Cardiac muscle cell (in vitro differentiated cells and primary cell): ENCODE measurements at places on chromosomes 5 and 9. TPM values are rescaled to one million over a fixed set of nuclear protein-coding genes. Genes with fewer than 3 reads are reported as not detected.

DNA sequence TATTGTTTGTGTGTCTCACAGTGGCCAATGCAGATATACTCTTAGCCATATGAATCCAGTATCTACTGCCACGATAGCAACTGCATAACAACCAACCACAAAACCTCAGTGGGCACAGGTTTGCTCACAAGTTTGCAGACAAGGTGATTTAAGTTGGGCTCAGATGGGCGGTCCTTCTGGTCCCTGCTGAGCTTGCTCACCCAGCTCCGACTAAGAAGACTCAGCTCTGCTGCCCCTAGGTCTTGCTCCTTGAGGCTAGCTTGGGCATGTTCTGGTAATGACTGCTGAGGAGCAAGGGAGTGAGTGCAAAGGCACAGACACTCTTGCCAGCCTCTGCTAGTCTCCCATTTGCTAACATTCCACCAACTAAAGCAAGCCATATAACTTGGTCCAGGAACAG lies 52.6 kb downstream of the MTX3 start:
- DNase-seq, result no peak

GRCh38 chr5:152437866-152438265 lies 32.8 kb upstream of the NMUR2 start:
- DNase-seq, result no peak

Gene HAVCR1
- polyA plus RNA-seq, result not detected in 2 replicates

DNA sequence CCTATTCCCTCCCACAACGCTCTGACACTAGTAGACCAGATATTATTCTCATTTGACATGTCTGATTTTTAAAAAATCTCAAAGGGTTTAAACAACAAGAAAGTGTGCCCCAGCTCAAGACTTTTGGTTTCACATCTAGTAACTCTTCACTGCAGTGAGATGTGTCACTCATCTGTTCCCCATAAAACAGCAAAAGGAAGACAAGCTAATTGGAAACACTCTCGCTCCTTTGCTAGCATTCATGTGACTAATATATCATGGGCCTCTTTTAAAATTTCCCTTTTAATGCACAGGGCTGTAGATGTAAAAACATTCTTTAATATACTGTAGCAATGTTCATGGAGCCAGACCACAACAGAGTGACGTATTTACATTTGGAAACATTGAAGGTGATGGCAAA lies 372.6 kb downstream of the ZNF608 start:
- no peak for DNase-seq

DNA sequence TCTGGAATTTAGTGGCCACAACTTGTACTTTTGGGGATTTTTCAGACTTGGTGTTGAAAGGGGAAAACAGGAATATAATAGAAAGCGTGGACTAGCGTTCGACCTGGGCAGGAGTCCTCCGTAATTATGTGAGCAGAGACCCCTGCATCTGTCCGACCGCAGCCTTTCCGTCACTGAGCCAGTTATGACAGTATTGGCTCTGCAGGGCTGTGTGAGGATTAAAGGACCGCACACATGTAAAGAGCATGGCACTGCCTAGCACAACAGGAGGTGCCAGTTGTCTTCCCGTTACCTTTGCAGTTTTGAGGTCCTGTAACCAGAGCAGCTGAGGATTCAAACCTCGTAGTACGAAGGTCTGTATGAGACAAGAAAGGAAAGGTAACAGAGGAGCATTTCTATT lies 1.2 kb downstream of the B4GALT7 start:
- DNase-seq, result no peak

Gene SGCD
- polyA plus RNA-seq, result 0.77 TPM in 1 of 2 replicates, not detected in the other

- peak; percentile 11 for DNase-seq
Measured at GRCh38 chr9:108609227-108609896, 246.4 kb downstream of the ACTL7B start.

GRCh38 chr5:95152535-95152934 lies 132.4 kb downstream of the MCTP1 start:
- no peak for DNase-seq

- peak; percentile 76 for DNase-seq
Measured at GRCh38 chr5:671459-672328, 21.5 kb downstream of the TPPP start.

- DNase-seq, result no peak
Measured at GRCh38 chr5:129465776-129466344, 5.8 kb downstream of the ADAMTS19 start.

DNA sequence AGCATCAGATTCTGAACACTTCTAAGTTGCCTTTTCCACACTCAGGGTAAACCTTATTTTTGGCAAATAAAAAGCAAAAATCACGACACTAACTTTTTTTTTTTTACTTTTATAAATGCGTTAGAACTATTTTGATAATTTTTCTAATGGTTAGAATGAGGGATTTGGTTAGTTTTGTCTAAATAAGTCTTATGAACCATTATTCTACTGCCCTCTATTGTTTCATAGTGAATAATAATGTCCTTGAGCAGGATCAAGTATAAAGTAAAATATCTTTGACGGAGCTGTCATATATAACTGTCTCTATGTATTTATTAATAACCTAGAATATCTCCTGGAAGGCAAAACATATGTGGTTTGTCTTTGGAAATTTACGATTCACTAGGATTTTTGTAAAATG lies 631.8 kb downstream of the GABRG2 start:
- no peak for DNase-seq

GRCh38 chr9:14303100-14303499 lies 10.8 kb downstream of the NFIB start:
- DNase-seq, result no peak

- DNase-seq, result no peak
Measured at GRCh38 chr9:21729648-21730047, 72.8 kb upstream of the MTAP start.

GRCh38 chr5:132176987-132177386 lies 50.7 kb downstream of the P4HA2 start:
- DNase-seq, result no peak

Gene FOXD4
- not detected in 2 replicates for polyA plus RNA-seq

Gene EXOSC3
- 38.0 and 48.0 TPM in 2 replicates for polyA plus RNA-seq

Gene TEX48
- not detected in 2 replicates for polyA plus RNA-seq

DNA sequence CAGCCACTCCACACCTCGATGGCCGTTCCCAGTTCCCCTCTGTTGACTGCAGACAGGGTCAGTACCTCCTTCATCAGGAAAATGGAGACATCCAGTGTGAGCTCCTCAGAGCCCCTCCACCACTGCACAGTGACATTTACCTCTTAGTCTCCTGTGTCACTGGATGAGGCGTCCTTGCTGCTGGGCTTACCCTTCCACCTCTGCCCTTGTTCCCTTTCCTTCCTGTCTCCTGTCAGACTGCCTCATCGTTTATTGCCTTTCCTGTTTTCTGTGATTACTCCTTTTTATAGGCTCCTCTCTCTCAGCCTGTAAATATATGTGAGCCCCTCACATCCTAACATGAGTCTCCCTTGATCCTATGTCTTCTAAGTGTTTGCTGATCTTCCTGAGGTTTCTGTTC lies 23.2 kb upstream of the SPTAN1 start:
- no peak for DNase-seq

GRCh38 chr9:12415361-12415760 lies 277.8 kb upstream of the TYRP1 start:
- DNase-seq, result no peak

DNA sequence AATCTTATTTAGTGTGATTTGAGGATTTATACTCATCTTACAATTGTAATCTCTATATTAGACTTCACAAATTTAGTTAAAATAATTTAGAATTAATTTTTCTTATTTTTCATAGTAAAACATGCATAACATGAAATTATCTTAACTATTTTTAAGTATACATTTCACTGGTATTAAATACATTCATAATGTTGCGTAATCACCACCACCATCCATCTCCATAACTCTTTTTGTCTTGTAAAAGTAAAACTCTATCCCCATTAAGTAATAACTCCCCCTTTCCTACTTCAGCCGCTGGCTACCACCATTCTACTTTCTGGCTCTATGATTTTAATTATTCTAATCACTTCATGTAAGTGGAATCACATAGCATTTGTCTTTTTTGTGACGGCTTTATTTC lies 193.4 kb downstream of the SH3GL2 start:
- no peak for DNase-seq

DNA sequence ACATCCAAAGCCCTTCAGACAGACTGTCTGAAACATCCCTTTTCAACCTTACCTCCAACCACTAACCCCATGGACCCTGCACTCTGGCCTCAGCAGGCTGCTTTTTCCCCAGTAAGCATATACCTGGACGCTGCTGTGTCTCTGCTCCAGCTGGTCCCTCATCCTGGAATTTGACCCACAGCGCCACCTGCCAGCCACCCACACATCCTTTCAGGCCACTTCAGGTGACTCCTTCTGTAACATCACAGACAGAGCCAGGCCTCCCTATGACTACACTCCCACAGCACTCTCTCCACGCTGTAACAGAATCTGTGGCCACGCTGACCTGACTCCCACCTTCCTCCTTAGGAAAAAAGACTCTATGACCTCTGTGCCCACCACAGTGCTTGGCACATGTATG lies 3.4 kb downstream of the MGAT1 start:
- DNase-seq, result peak; percentile 31

- no peak for DNase-seq
Measured at GRCh38 chr5:91397791-91398190, 14.7 kb upstream of the ARRDC3 start.

Gene SH2D3C
- polyA plus RNA-seq, result 3.7 and 9.4 TPM in 2 replicates

Gene PRLR
- polyA plus RNA-seq, result not detected in 2 replicates

DNA sequence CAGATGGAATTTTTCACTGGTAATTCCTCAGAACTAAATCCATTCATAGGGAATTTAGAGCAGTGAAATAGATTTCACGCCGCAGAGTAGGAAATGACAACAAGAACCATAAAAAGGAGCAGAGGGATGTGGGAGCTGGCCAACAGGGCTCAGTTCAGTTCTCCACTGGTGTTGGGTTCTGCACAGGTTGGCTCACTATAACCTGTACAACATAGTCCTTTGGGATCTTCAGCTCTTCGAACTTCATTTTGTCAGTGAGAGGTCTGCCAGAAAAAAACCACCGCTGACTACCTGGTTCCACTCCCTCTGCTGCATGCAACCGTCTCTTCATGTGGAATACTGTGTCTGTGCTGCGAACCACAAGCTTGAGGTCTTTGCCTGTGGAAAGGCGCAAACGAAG lies 17.7 kb downstream of the EFCAB9 start:
- no peak for DNase-seq

GRCh38 chr9:104276709-104277245 lies 182.7 kb downstream of the SMC2 start:
- DNase-seq, result peak; percentile 61

Gene SPATA6L
- polyA plus RNA-seq, result 1.3 and 2.2 TPM in 2 replicates

DNA sequence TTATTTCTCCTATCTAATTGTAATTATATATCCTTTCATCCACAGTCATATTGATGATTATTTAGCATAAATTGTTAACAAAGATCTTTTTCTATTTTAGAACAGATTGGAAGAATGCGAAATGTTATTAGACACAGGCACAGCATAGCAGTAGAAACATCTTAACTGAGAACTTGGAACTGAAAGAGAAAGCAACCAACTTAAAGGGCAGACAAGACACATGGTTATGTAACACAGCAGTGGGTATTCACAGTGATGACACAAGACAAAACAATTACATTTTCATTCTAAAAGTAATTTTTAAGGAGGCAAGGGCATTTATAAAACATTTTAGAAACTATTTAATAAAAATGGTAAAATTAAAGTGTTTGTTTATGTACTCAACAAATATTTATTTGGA lies 57.7 kb upstream of the MEF2C start:
- DNase-seq, result no peak

Gene WDR38
- polyA plus RNA-seq, result not detected in 2 replicates
